ENCODE measurements at places on chromosomes 16 and 17. TPM values are rescaled to one million over a fixed set of nuclear protein-coding genes. Genes with fewer than 3 reads are reported as not detected.

- DNase-seq, result no peak
Observed at GRCh38 chr17:17412326-17412725, 64.5 kb upstream of the MED9 start.

DNA sequence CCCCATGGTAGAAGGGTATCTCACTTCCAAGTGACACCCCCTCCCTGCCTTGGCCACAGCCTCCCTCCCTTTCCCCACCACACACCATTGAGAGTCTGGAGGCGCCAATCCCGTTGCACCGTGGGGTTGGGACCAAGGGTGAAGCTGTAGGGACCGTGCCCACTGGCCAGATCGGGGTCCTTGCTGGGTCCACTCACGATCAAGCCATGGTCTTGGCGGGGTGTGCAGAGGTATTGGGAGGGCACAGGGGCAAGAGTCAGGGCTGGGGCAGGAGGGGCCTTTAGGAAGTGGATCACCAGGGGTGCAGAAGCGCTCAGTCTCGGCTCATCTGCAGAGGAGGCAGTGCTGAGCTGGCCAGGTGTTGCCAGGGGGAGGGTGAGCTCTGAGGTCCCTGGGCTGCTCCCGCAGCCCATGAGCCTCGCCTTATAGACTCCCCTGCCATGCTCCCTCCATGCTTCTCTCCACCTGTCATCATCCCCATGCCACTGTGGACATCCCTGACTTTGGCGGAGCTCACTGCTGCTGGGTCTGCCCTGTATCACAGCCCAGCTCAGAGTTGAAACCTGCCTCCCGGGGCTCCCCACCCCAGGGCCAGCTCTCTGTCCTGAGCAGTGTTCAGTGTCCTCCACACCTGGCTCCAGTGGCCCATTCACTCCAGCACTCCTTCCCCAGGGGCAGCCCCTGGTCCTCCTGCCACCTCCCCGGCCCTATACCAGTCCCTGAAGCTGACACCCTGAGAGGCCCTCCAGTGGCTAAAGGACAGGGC is 8.3 kb downstream of the CDH16 start:
- DNase-seq, result no peak

DNA sequence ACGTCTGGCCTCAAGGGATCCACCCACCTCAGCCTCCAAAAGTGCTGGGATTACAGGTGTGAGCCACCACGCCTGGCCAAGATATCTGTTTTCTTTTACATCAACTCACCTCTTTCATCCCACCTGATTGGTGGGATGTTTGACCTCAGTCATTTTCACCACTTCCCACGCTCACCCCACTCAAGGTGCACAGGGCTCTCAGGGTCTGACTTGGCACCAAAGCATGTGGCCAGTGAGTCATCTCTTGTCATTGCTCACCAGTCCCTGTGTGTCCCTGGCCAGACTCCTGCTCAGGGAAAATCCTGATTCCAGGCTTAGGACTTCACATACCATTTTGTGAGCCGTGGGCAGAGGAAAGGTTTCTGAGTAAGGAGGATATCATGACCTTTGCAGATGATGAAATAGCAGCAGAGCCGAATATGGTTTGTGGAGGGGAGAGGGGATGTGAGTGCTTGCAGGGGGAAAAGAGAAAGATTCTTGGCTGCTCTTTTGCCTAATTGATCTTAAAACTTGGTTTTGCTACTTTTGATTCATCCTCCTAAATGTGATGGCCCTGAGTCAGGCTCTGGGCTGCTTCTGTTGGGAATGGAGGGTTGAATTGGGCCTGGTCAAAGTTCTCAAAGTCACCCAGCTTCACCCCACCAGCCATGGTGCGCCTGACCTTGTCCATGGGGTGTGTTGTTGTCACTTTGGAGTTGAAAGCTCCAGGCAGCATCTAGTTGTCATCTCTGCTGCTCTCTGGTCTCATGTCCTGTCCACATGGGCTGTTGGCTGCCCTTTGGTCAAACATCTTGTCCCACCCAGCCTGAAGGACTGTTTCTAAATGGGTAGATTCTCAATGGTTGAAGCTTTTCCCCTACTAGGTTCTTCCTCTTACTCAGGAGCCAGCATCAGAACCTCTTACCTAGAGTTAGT is 6.0 kb upstream of the KCNH6 start:
- DNase-seq, result no peak

GRCh38 chr17:51185763-51186332 is 19.6 kb downstream of the NME2 start:
- DNase-seq, result no peak

DNA sequence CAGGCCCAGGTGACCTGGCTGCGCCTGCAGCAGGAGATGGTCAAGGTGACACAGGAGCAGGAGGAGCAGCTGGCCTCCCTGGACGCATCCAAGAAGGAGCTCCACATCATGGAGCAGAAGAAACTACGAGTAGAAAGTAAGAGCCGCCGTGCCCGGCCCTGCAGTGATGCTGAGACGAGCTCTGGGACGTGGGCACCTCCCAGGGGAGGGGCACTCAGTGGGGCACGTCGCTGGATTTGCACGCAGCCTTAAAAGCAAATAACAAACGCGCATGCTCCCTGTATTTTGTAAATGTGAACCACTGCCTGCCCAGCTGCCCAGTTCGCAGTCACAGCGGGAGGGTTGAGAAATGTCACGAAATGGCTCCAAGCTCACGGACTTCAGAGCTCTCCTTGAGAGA is 15.3 kb upstream of the GAA start:
- no peak for DNase-seq

GRCh38 chr17:75637143-75637538 is 3.9 kb downstream of the SMIM5 start:
- DNase-seq, result peak; percentile 10

DNA sequence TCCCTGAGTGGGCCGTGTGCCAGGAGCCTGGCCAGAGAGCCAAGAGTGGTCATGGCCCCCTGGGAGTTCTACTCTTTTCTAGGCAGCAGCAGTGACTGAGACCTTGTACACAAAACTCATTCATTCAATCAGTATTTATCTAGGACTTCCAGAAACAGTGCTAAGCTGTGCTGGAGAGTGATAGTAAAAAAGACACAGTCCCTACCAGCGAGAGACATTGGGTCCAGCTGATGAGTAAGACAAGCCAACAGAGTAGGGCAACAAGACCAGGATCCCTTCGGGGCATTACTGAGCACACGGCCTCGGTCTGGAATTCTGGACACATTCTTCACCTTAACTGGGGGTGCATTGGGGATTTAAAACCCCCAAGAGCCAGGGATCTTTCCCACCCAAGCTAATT is 20.2 kb downstream of the CBX4 start:
- DNase-seq, result no peak

GRCh38 chr16:84820771-84821170 is 986 bp downstream of the CRISPLD2 start:
- DNase-seq, result no peak

DNA sequence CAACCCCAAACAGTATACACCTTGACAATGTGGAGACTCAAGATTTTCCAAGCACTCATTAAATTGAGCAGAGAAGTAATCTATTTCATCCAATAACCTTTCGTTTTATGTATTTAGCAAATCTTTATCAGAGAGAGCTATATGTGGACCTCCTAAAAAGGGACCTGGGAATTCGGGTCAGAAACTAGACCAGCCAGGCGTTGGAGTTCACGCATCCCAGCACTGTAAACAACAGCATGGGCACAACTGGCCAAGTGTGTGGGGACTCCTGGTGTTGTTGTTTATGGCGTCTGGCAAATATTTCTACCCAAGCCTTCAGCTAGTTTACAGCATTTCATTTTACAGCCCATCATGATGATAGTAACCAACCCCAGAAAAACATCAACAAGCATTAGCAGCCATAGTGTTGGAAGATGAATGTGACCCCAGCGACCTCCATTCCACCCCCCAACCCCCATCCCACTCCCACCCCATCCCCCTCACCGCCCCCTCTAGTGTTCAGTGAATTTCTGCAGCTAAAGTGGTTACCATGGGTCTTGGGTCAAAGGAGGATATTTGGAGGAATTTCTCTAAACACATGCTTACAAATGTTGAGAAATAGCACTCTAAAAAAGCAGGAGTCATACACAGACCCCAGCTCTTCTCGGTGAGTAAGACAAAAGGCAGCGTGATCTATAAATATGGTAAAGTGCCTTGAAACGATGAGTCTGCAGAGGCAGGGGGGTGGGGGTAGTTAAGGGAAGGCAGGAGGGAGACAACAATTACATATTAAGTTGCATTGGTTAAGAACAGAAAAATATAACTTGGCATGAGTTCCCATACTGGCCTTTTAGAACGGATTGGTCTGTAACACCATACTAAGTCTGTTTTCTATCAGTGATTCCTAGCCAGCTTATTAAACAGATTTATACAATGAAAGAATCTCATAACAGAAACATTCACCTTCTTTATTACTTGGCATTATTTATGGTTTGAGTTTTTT is 91.4 kb upstream of the TBX2 start:
- no peak for DNase-seq

DNA sequence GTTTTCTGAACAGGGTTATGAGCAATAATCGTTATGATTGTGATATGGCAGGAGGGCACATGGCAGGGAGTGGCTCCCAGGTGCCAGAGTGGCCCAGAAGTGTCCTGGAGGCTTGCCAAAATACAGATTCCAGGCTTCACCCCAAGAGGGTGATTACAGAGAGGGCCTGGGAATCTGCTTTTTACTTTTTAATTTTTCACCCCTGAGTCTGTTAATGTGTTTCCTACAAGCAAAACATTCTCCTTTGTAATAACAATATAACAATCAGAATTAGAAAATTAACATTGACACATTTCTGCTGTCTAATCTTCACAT is 212.4 kb downstream of the SNX29 start:
- no peak for DNase-seq

DNA sequence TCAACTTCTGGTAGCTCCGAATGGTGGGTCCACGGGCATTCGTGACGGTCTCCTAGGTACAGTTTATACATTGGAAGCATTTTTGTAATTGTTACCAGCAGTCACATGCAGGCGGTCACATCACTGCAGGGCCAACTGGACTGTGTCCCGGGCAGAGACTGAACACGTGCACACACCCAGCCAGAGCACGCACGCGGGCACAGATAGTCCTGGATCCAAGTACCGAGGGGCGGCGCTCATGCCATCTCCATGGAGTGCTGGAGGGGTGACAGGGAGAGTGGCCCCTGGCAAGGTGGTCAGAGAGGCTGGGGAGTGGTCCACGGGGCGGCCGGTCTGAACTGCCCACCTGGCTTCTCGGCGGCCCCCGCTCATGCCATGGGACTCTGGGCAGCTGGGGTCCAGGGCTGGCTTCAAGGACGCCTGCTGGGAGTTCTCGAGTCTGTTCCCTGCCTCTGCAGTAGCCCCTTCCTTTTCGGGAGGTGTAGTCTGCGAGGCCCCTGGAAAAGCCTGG is 34.2 kb downstream of the BAIAP2 start:
- DNase-seq, result no peak

DNA sequence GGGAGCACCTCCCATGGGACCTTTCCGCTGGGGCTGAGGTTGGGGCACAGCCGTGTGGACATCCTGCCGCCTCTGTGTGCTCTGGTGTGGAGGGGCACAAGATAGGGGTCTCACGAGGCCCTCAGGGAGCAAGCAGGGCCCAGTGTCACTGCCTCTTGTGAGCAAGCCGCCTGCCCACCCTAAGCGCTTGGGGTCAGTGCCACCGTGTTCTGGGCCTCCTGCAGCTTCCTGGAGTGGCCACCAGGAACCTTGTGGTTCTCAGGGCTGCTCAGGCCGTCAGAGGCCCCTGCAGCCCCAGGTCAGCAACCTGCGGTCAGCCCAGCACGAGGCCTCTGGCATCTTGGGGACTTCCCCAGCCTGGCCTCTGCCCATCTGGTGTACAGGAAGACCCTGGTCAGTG is 13.6 kb upstream of the CAPN15 start:
- DNase-seq, result no peak

The SRCIN1 gene
- total RNA-seq, result 20.8 TPM

The NPW gene
- 0.91 TPM for total RNA-seq

The KLHL10 gene
- total RNA-seq, result not detected

The ERAL1 gene
- total RNA-seq, result 53.3 TPM

The LGALS9B gene
- total RNA-seq, result not detected

The GAS2L2 gene
- total RNA-seq, result 0.27 TPM
